Amniotic epithelial cell (primary cell): ENCODE measurements at places on chromosomes 7 and 10.
A peak's percentile ranks its signal among the peaks of the same experiment; 100 is the strongest.

DNA sequence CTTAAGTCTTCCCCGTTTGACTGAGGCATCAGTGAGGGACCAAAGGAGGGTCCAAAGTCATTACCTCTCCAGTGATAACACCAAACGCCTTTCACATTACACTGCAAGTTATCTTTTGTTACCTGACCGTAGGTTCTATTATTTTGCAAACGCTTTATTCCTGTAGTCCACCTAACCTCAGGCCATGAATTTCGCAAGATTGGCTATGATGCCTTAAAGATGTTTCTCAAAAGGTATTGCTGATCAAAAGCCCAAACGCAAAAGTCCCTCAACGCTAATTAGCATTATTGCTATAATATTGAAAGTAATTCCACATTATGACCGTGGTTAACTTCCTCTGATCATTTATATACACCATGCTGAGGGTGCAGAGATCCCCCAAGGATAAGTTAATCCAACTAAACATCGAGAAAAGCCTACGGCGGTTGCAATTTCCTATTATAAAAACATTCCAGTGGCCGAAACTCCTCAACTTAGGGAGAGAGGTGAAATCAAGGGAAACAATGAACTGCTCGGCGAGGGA lies 649 bp downstream of the DNA2 start:
- DNase-seq, result no peak

DNA sequence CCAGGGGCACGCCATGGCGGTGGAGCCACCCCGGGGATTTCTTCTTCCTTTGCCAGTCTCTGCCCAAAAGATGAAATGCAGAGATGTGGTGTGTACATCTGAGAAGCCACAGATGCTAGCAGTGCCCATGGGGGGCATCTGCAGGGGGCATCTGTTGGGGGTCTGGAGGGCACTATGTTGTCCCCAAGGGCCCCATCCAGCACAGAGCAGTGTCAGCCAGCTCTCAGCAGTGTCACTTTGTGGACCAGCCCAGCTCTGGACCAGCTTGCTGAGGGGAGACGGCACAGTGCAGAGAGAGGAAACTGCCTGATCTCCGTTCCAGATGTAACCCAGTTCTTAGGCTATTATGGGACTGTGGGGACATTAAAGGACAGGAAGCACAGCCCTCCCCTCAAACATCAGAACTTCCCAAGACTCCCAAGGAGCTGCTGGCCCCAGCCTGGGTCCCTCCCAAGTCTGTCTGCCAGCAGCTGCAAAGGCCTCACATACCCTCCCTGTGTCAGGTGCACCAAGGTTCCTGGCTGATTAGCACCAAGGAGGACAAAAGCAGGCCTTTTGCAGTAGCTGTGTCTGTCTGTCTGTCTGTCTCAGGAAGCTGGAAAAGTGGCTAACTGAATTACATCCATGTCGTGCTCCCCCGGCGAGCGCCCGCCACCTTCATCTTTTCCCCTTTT lies 536.5 kb downstream of the PTPRN2 start:
- DNase-seq, result no peak

DNA sequence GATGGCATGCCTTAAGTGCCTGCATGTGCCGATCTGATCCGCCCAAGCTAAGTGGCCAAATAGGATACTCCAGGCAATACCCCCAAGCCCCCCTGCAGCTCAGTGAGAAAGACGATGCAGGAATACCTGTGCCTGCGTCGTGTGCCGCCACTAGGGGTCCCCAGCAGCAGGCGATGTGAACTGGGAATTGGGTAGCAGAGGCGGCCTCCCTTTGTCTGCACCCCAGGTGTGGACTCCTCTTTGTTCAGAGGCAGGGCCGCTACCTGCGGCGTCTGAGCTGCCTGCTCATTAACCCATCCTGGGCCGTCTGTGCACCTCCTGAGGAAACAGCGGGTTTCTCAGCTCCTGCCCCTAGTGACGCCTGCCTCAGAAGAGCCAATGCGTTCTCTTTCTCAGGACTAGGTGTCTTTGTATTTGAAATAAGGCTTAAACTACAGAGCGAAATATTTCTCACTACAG lies 4.8 kb upstream of the CHN2 start:
- DNase-seq, result peak; percentile 13

- DNase-seq, result no peak
Observed at GRCh38 chr7:45007571-45008328, 7.7 kb downstream of the CCM2 start.

GRCh38 chr10:77334501-77334900 lies 303.1 kb downstream of the KCNMA1 start:
- peak; percentile 7 for DNase-seq

DNA sequence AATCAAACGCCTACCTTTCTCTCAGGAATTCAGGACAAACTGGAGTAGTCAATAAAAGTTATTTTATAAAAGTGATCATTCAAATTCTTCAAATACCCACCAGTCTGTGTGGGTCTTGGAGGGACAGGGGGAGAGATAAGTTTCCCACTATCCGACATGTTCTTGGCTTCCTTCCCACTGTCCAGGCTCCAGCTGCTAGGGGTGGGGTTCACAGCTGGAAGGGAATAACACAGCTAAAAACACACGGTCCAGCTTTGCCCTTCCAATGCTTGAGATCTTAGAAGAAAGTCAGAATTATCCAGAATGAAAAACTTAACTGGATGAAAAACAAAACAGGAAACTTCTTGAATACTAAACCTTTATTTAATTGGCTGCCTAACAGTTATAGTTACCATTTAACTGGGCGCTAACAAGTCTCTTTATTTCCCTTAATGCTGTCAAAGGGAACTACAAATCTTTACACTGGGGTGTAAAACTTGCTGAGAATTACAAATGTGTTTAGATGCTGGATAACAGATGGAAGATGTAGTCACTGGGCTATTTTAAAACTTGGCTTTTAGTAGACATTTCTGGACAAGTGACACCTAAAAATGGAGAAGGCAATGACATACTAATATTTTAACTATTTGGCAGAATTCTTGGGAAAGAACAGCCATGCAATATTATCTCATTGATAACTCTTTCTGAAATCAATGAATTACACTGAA lies 172.8 kb upstream of the IMMP2L start:
- DNase-seq, result no peak
